MCF 10A (cell line): ENCODE measurements at places on chromosomes 13 and 19. TPM values are rescaled to one million over a fixed set of nuclear protein-coding genes. Genes with fewer than 3 reads are reported as not detected.

GRCh38 chr13:50340146-50340545 is 324.9 kb downstream of the KCNRG start:
- DNase-seq: no peak
- no peaks in the 10 kb centered on the region for H3K27me3 ChIP-seq
- H3K36me3 ChIP-seq: no peaks in the 10 kb centered on the region

- no peaks in the 10 kb centered on the region for H3K27me3 ChIP-seq
- H3K36me3 ChIP-seq: no peaks in the 10 kb centered on the region
- H3K27ac ChIP-seq: no peak within 1 kb of the TSS
- no peak within 1 kb of the TSS for H3K4me3 ChIP-seq
- no peak for DNase-seq
Observed at GRCh38 chr13:49220036-49220855, at the start of gene MLNR. TSS of gene MLNR (plus strand) at chr13:49220338. CDS start at chr13:49220338, 0 bp downstream.

GRCh38 chr13:75986818-75987217 is 350.7 kb downstream of the LMO7 start:
- no peak overlapping the region for H3K27ac ChIP-seq
- H3K27me3 ChIP-seq: no peaks in the 10 kb centered on the region
- DNase-seq: no peak
- no peaks in the 10 kb centered on the region for H3K4me1 ChIP-seq

DNA sequence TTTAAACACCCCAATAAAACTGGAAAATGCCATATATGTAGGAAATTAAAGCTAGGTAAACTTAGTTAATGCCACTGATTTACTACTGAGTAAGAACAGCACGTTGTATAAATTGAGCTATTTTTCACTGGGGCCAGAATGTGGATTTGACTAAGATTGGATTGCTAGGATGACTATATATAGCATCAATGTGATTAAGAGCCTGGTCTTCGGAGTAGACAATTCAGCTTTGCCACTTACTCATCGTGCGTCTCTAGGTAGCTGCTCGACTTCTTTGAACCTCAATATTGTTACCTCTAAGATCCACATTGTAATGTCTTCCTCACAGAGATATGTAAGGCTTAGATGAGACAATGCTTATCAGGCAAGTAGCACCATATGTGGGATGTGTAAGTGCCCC is 462.5 kb downstream of the KLF12 start:
- H3K36me3 ChIP-seq: no peaks in the 10 kb centered on the region
- no peaks in the 10 kb centered on the region for H3K27me3 ChIP-seq
- H3K4me1 ChIP-seq: peaks cover 12% of the 10 kb centered on the region
- H3K4me3 ChIP-seq: no peak overlapping the region

DNA sequence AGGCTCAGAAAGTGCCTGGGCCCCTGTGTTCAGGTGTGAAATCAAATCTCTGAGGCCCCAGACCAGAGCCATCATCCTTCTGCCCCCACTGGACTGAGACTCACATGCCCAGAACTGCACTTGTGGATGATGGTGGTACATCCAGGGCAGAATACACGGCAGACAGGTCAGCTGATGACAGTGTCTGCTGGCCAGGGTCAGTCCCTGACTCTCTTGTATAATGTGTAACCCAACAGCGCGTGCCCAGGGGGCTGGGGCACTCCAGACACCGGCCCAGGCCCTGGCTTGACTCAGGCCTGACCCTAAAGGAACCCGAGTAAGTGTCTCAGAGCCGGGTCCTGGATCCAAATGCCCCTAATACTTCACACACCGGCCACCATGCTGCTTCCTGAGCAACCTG is 37.4 kb upstream of the GATAD2A start:
- H3K27ac ChIP-seq: no peak overlapping the region
- peaks cover 13% of the 10 kb centered on the region for H3K4me1 ChIP-seq
- H3K27me3 ChIP-seq: no peaks in the 10 kb centered on the region
- H3K4me3 ChIP-seq: no peak overlapping the region
- no peak for DNase-seq

DNA sequence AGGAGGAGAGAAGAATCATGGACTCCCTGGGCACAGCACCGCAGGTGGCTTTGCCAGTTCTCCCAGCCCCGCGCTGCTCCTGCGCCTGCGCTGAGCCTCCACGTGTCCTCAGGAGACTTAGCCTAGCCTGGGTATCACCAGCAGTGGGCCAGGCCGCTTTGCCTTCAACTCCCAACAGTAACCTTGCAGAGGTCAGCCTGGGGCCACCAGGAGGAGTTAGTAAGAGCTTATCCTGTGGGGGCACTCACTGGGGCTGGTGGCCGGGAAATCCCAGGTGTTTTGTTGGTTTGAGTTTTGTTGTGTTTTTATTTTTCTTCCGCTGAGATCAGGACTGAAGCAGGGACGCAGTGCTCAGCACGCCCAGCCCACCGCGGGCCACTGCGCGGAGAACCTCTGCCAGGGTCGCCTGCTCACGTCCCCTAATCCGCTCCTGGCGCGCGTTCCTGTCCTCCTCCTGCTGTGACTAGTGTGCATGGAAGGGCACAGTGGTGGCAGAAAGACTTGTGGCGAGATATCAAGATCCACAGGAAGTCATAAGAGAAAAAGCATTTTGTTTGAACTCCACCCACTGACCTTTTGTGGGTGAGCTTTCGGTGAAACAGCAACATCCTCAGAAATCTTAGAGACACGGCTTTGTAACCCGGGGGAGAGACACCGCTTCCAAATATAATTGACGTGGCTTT is 207.4 kb upstream of the RFC3 start:
- H3K36me3 ChIP-seq: no peaks in the 10 kb centered on the region
- no peaks in the 10 kb centered on the region for H3K4me1 ChIP-seq
- no peak overlapping the region for H3K27ac ChIP-seq
- no peak for DNase-seq
- no peak overlapping the region for H3K4me3 ChIP-seq
- no peaks in the 10 kb centered on the region for H3K27me3 ChIP-seq

GRCh38 chr19:11299946-11300810 is 4.2 kb downstream of the TSPAN16 start:
- H3K27ac ChIP-seq: no peak overlapping the region
- no peaks in the 10 kb centered on the region for H3K27me3 ChIP-seq
- no peak overlapping the region for H3K4me3 ChIP-seq
- peaks cover 5% of the 10 kb centered on the region for H3K4me1 ChIP-seq

DNA sequence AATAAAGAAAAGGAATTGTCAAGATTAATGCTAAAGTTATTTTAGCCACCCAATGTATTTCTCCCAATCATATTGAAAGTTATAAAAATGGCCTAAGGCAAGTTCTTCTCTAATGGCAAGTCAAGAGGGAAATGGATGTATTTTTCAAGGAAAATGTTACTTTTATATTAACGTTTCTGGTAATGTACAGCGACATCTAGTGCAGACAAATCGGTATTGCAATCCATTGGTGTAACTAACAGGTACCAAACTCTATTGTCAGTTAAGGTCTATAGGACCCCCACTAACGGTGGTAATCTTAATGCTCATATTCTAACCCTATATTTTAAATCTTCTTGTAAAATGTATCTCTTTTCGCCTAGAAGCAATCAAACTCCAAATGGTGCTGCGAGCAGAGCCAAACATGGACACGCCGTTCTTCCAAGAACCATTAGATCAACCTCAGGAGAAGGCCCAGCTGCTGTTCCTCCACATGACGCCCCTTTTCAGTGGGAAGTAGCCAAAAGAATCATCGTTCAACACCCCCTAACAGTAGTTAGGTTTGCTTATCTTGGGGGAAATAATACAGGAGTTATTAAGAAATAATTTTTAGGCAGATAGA is 98.5 kb upstream of the PABPC3 start:
- H3K4me3 ChIP-seq: no peak overlapping the region
- H3K27ac ChIP-seq: no peak overlapping the region
- DNase-seq: peak; percentile 49

DNA sequence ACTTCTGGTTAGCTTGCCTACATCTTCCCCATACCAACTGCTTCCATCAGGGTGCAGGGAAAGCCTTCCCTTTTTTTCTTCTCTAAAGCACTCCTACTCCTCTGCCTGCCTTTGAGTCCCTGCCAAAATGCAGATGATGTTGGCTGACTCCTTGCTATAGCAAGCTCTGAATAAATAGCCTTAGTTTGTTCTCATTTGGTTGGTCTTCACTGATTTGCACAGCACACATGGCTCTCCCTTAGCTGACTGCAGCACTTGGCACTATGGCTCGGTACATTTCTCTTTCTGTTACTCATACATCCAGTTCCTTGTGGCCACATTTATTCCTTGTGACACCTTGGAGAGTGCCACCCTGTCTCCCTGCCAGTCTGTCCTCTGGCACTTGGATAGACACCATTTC is 249.8 kb downstream of the DCLK1 start:
- H3K4me3 ChIP-seq: no peak overlapping the region
- no peak overlapping the region for H3K27ac ChIP-seq
- no peaks in the 10 kb centered on the region for H3K27me3 ChIP-seq
- no peaks in the 10 kb centered on the region for H3K4me1 ChIP-seq
- DNase-seq: no peak

- H3K27me3 ChIP-seq: no peaks in the 10 kb centered on the region
- no peak overlapping the region for H3K27ac ChIP-seq
- DNase-seq: peak; percentile 38
- no peaks in the 10 kb centered on the region for H3K36me3 ChIP-seq
- peaks cover 18% of the 10 kb centered on the region for H3K4me1 ChIP-seq
Observed at GRCh38 chr19:14361824-14362223, 19.4 kb upstream of the ADGRE5 start.

DNA sequence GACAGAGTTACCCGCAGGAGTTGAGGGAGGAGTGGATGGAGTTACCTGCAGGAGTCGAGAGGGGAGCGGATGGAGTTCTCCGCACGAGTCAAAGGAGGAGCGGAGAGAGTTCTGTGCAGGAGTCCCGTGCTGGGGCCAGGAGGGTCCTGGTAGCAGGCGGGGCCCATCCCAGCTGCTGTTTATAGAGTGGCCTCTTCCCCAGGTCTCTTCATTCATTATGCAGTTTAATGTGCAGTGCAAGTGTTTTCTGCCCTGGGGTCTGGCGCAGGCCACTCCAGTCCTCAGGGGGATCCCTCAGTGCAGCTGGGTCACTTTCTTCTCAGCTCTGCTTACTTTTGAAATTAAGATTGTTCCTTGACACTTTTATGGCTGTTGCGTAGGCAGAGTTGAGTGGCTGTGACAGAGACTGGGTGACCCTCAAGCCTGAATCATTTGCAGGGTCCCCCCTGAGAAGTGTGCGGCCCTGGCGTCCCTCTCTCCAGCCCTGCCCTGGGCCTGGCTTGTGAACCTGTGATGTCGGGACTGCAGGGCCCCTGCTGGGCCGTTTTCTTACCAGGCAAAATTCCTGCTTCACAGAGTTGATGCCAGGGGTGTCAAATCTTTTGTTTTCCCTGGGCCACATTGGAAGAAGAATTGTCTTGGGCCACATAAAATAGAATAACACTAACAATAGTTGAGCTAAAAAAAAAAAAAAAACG is 17.9 kb downstream of the TFDP1 start:
- no peaks in the 10 kb centered on the region for H3K27me3 ChIP-seq
- H3K4me1 ChIP-seq: peaks cover 5% of the 10 kb centered on the region
- peak overlapping the region; percentile 91 for H3K27ac ChIP-seq
- no peak for DNase-seq

DNA sequence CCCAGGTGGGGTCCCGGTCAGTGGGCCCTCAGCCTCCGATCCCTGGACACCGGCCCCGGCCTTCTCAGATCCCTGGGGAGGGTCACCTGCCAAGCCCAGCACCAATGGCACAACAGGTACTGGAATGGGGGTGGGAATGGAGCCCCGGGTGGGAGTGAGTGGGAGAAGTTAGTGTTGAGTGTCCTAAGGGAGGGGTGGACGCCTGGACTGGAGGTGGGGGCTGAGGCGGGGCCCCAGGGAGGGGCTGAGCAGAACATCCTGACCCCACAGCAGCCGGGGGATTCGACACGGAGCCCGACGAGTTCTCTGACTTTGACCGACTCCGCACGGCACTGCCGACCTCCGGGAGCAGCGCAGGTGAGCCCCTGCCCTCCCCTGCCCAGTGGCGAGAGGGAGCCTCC is 17.7 kb downstream of the EPN1 start:
- no peak overlapping the region for H3K27ac ChIP-seq
- no peak overlapping the region for H3K4me3 ChIP-seq
- peaks cover 56% of the 10 kb centered on the region for H3K36me3 ChIP-seq

GRCh38 chr19:1860821-1861598 is 2.4 kb downstream of the KLF16 start:
- peaks cover 4% of the 10 kb centered on the region for H3K36me3 ChIP-seq
- peak overlapping the region; percentile 57 for H3K27ac ChIP-seq
- H3K27me3 ChIP-seq: no peaks in the 10 kb centered on the region
- peaks cover 5% of the 10 kb centered on the region for H3K4me1 ChIP-seq
- peak; percentile 20 for DNase-seq
- peak overlapping the region; percentile 80 for H3K4me3 ChIP-seq

DNA sequence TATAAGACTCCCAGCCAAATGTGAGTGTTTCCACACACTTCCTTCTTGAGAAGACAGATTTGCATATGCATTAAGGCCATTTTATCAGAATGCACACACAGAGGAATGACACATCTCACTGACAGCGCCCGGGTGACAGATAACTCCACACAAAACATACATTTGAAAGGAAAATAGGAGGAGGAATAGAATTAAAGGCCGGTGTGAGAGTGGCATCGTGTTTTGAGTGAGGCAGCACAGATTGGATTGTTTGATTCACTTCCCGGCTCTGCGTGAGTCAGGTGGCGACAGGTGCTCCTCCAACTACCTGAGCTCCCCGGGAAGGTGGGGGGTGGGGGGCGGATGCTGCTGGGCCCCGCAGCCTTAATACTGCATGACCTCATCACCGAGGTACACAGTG is 429.0 kb downstream of the TSHZ3 start:
- peaks cover 6% of the 10 kb centered on the region for H3K36me3 ChIP-seq
- no peak overlapping the region for H3K4me3 ChIP-seq
- no peaks in the 10 kb centered on the region for H3K27me3 ChIP-seq
- H3K27ac ChIP-seq: no peak overlapping the region
- no peaks in the 10 kb centered on the region for H3K4me1 ChIP-seq
- no peak for DNase-seq

DNA sequence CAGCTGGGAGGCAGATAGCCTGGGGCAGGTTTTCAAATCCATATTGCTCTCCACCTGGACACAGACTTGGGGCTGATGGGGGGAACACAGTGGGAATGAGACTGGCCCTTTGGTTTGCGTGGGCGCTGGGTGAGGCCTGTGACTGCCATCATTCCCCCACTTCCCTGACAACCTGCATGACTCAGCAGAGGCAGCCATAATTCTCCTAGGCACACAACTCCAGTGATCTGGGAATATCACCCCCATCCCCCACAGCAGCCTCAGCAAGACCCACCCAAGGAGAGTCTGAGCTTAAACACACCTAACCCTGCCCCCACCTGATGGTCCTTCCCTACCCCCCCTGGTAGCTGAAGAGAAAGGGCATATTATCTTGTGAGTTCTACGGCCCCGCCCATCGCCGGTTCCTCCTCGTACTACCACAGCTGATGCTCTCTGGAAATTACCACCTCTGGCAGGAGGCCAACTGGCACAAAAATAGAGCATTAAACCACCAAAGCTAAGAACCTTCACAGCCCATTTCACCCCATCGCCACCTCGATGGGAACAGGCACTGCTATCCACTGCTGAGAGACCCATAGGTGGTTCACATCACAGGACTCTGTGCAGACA is 71.0 kb downstream of the RNF17 start:
- no peak overlapping the region for H3K27ac ChIP-seq
- H3K27me3 ChIP-seq: no peaks in the 10 kb centered on the region
- no peaks in the 10 kb centered on the region for H3K36me3 ChIP-seq
- H3K4me1 ChIP-seq: no peaks in the 10 kb centered on the region
- no peak overlapping the region for H3K4me3 ChIP-seq

PRKCSH gene
- 224 and 257 TPM in 2 replicates for total RNA-seq

SHD gene
- not detected in 2 replicates for total RNA-seq

CATSPERD gene
- total RNA-seq: not detected in 2 replicates

SHISA2 gene
- 0.86 and 1.2 TPM in 2 replicates for total RNA-seq

CKM gene
- not detected in 2 replicates for total RNA-seq

NLRP5 gene
- total RNA-seq: not detected in 2 replicates

LYPD3 gene
- total RNA-seq: 2.5 and 3.1 TPM in 2 replicates

P2RY11 gene
- total RNA-seq: 36.1 and 43.1 TPM in 2 replicates
